Activated CD4-positive, CD25-positive, alpha-beta regulatory T cell treated with anti-CD3 and anti-CD28 coated beads, Interleukin-2, amount 50 U/mL, for 16 hours (primary cell): ENCODE measurements at places on chromosomes 1 and 21.

DNA sequence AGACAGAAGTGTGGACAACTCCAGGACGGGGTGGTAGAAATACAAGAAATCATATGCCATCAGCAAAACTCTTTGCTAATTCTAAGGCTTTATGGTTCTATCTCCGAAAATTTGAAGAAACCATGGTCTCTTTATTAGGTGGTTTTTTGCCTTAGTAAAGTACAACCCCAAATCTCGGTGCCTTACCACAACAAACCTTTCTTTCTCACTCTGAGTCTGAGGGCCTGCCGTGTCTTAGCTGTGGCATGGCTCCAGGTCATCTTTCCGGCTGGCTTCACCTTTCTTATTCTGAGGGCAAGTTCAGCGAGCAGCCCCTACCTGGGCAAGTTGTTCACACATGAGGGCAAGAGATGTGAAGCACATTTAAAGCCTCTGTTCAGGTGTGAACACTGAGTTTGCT lies 280.6 kb downstream of the TTLL7 start:
- DNase-seq: no peak

DNA sequence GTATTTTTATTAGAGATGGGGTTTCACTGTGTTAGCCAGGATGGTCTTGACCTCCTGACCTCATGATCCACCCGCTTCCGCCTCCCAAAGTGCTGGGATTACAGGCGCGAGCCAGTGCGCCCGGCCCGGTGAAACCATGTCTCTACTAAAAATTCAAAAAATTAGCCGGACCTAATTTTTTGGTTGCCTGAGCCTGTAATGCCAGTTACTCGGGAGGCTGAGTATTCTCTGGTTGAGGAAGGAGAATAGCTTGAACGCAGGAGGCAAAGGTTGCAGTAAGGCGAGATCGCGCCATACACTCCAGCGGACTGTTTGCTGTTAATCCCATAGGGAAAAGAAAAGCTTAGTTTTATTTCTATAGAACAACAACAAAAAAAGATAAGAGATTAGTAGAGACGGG lies 29.9 kb upstream of the HJV start:
- DNase-seq: no peak

- DNase-seq: no peak
These were observed 8.6 kb downstream of the BEND5 start for GRCh38 chr1:48767975-48768510.

DNA sequence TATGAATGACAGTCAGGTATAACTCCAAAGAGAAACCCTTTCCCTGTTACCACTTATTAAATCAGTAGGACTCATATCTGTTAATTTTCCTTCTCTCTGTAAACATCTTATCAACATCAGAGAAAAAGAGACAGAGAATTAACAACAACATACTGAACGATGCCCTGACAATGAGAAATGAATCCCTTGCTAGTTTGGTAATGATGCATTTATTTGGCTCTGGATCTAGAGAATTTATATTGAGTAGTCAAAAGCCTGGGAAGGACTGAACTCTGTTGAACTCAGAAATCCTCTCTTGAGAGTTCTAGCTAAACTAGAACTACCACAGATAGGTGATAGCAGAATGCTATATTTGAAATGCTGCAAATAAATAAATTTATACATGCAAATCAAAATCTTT lies 325.6 kb downstream of the DISC1 start:
- DNase-seq: no peak

DNA sequence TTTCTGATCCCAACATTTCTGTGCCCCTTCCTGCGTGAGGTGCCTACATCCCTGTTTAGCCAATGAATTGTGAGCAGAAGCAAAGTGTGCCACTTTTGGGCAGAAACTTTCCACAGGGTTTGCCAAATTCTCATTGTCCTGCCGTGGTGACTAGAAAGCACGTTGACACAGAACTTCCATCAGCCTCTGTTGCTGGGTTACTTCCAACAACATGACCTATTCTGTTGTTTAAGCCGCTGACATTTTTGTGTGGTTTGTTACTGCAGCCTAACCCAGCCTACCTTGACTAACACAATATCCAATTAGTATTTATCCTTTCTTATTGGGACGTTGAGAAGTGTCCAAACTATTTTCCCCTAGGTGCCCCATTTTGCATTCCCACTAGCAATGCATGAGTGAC lies 136.8 kb downstream of the URB2 start:
- no peak for DNase-seq

DNA sequence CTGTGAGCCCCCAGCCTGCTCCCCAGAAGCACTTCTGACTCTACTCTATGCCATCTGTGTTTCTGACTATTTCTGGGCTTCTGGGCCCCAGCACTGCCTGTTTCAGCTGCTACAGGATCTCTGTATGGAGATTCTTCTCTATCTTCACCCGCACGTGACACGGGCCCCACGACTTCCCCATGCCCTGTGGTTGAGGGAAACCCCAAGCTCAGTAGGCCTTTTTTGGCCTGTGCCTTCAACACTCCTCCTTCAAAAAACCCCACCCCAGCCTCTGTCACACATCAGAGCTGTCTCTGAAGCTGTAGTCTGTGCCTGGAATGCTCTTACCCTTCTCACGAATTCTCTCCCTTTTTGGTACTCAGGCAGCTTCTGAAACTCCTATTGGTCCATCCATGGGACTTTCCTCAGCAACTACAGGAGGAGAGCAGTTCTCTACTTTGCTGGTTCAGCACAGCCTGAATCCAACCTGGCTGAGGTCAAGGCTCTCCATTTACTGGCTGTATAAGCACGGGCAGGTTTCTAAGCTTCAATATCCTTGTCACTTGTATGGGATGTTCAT lies 2.0 kb upstream of the NID1 start:
- DNase-seq: peak; percentile 18

GRCh38 chr1:246262281-246262680 lies 244.8 kb downstream of the SMYD3 start:
- no peak for DNase-seq

GRCh38 chr1:52533713-52534112 lies 19.2 kb downstream of the TUT4 start:
- DNase-seq: no peak

GRCh38 chr1:228933753-228934152 lies 198.5 kb downstream of the RHOU start:
- no peak for DNase-seq

DNA sequence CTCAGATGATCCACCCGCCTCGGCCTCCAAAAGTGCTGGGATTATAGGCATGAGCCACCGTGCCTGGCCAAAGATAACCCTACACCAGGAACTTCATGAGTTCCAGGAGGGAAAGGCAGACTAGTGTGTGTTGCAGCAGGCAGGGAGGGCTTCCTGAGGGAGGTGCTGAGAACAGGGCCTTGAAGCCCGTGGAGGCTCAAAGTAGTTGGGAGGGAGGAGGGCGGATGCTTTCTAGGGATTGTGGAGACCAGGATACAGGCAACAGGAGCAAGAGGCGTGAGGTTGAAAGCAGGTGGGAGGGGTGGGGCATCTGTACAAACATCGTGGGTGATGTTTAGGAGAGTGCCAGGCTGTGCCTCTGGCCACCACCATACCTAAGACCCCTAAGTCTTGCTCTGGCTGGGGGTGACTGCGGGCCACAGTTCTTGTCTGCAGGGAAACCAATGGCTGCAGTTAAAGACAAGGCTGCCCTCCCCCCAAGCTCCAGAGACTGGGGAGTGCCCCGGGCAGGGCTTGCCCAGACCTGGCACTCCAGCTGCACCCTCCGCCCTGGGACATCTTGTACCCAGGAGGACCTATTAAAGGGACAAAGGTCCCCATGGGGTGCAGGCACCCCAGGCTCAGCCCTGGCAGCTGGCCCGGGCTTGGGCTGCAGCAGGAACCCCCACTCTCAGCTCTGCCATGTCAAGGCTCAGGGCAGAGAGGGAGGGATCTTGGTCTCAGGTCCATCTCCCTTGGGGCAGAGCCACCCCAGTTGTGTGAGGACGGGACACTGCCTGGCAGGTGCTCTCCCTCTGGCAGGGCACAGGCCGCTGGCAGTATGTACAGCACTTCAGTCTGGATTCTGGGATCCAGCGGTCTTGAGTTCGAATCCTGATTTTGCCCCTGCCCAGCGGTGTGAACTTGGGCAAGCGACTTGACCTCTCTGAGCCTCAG lies 22.1 kb upstream of the CASZ1 start:
- no peak for DNase-seq
